ENCODE measurements at places on chromosomes 6 and 20.

DNA sequence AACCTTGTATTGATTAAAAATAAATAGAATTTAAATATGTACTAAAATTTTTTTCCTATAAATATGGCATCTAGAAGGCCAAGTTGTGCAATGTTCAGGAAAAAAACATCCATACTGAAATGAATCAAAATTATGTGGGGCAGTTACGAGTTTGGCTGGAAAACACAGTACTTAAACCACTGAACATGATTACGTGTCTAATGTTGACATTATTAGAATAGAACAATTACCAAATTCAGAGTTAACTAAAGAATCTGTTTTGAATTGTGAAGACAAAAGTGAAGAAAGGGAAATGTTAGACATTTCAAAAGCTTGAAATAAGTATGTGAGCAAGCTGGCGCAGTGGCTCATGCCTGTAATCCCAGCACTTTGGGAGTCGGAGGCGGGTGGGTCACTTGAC lies 57.2 kb downstream of the KLHL31 start:
- no peak for DNase-seq

DNA sequence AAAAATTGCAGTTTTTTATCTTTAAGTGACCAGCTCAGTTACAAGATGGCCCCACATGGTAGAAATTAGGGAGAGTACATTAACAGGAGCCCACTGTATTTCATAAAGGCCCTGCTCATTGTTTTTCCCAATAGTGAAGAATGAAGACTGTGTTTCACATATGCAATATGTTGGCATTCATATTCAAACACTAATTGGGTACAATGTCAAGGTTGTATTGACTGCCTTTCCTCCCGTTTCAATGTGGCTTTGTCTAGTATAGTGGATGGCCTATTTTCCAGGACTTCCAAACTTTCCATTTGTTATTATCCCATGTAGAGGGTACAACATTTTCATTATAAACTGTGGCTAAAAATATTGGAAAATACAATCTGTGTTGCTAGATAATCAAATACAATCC lies 51.3 kb downstream of the HDDC2 start:
- DNase-seq: no peak

DNA sequence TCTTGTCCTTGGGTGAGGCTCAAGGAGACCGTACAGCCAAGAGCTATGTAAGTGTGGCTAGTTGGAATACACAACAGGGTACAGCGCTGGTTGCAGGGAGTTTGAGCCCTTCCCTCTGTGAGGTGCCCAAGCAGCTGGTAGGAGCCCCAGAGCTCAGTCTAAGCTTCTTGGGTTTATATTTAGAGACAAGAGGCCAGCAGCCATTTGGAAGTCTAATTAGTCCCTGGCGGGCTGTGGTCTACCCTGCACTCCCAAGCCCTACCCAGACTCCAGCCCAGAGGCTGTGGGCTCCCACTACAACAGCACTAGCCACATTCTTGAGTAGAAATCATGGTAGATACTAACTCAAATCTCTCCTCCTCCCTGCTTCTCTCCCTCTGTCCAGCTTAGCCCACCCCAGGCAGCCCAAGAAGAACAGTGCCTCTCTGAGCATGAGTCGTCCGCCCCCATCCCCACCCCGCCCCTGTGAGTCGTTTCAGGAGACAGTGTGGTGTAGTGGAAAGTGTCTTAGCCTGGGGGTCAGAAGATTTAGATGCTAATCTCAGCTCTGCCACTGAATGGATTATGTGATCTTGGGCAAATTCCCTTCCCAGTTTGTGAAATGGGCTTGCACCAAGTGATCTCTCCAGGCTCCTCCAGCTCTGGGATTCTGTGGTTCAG lies 37.8 kb downstream of the EIF2S2 start:
- no peak for DNase-seq

GRCh38 chr6:121439475-121439874 lies 4.0 kb downstream of the GJA1 start:
- no peak for DNase-seq

- DNase-seq: no peak
These were observed 88.5 kb upstream of the EXOC2 start for GRCh38 chr6:781350-781961.

GRCh38 chr6:113450061-113450465 lies 407.1 kb upstream of the MARCKS start:
- no peak for DNase-seq

GRCh38 chr6:125815080-125815910 lies 24.5 kb downstream of the NCOA7 start:
- no peak for DNase-seq
